ENCODE measurements at places on chromosomes 7 and 10.

GRCh38 chr10:104349623-104350126 is 4.0 kb upstream of the CFAP58 start:
- no peak for DNase-seq

- no peak for DNase-seq
These were observed 72.6 kb downstream of the FAM53B start for GRCh38 chr10:124671486-124672075.

GRCh38 chr7:155387066-155387620 is 70.8 kb upstream of the EN2 start:
- DNase-seq, result no peak

GRCh38 chr7:146412781-146413180 is 296.2 kb downstream of the CNTNAP2 start:
- DNase-seq, result no peak
